ENCODE measurements at places on chromosomes 16 and 17.

GRCh38 chr16:47470211-47470610, 9.1 kb downstream of the PHKB start:
- DNase-seq: no peak

DNA sequence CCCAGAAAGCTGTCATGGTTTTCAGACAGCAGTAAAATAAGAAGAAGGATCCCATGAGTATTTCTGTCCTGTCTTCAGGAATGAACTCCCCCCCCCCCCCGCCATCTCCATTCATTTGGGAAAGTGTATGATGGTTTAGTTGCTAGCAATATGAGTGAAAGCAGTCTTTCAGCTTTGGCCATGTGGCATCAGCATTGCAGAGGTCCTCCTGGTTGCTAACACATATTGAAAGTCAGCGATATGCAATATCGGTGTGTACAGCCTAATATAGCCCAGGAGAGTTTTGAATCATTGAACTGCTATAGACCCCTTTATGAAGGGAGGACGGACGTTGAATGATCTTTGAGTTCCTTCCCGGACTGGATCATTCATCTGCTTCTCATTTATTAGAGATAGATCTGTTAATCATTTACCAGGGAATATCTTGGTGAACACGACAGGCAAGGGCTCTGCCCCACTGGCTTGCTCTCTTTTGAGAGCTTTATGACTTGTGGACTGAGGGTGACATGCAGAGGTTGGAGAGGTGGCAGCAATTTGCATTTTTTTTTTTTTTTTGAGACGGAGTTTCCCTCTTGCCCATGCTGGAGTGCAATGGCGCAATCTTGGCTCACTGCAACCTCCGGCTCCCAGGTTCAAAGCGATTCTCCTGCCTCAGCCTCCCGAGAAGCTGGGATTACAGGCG, 25.2 kb downstream of the DEF8 start:
- no peak for DNase-seq

GRCh38 chr17:43772877-43773648, 5.7 kb downstream of the DUSP3 start:
- peak; percentile 18 for DNase-seq

DNA sequence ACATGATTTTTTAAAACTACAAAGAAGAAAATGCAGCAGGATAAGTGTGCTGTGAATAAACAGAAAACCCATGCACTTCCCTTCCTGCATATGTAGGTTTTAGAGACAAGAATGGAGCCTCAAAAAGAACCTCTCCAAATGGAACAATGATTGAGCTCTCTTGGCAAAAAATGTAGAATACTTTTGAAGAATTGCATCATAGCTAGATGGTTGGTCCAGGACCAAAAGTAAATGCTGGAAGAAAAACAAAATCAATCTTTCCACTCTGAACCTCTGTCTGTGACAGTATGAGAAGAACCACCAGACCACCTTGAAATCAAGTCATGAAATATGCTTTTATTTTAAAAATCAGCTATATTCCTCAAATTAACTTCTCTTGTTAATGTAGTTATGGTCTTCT, 17.5 kb downstream of the HELZ start:
- DNase-seq: no peak

- DNase-seq: no peak
Observed at GRCh38 chr17:62680541-62681052, 53.1 kb downstream of the MRC2 start.

DNA sequence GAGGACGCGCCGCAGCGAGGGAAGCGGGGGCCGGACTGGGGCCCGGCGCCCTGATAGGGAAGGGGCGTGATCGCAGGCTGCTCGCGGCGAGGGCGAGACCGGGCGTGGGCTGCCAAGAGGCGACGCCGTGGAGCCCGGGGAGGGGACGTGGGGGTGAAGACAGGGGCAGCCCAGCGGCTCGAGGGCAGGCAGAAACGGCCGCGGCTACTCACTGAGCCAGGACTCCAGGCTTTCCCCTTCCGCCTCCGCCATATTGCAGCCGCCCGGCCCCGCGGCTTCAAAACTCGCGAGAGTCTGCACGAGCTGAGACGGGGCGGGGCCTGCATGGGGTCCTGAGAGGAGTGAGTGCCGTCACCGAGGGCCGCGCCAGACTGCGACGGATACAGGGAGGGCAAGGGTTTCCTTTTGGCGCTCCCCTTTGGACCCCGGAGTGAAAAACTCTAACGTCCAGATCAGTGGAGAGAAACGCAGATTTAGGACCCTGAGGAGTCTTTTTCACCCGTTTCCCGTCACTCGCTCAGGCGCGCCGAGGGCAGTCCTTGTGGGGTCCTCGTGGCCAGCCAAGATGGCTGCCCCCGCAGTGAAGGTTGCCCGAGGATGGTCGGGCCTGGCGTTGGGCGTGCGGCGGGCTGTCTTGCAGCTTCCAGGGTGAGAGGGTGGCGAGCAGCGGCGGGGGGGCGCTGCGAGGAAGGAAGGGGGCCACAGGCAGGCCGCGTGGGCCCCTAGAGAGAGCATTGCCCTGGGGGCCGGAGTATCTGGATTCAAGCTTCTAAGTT, at the start of the genes GGA3 and MRPS7:
Gene GGA3 (minus strand): TSS at position 271 of the 776 bp plus-strand sequence. CDS start 19 bp downstream, at position 252.
Gene MRPS7 (plus strand): TSS at position 544 of the 776 bp plus-strand sequence. CDS start 22 bp downstream, at position 566.
- peak; percentile 97 for DNase-seq

GRCh38 chr17:55319933-55320593, 55.3 kb downstream of the HLF start:
- DNase-seq: no peak

DNA sequence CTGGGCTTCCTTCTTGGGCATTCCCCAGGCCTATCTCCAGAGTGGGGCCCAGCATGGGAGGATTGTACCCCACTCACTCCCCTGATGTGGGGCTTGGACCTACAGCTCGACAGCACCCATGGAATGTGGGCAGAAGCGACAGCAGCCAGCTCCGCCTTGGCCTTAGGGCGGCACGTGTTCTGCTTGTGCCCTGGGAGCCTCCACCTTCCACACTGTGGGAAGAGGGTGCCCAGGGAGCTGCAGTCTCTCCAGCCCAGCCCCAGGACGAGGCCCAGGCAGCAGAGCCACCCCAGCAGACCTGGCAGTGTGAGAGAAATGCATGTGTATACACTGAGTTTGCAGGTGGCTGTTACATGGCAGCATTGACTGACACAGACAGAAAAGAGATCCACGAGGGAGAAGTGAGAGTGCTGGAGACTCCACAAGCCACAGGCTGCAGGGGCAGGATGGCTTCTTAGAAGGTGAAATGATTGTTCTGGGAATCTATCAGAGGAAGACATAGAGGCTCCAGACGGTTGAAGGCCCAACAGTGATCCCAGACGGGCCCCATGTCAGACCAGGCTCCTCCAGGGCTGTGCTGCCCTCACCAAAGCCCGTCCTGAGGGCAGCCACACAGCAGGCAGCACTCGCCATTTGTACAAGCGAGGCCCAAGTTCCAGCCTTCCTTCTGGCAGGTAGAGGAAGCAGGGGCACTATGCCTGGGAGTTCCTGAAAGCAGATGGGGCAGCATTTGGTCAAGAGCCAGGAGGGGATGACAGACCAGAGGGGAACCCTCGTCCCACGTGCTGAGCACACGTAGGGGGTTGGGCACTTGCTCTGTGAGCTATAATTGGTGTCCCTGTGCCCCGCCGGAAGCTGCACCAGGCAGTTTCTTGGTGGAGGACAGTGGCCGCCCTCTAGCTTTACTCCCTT, 2.8 kb upstream of the DNASE1 start:
- DNase-seq: no peak

- DNase-seq: peak; percentile 79
Observed at GRCh38 chr17:61144617-61145564, 254.8 kb upstream of the TBX2 start.

DNA sequence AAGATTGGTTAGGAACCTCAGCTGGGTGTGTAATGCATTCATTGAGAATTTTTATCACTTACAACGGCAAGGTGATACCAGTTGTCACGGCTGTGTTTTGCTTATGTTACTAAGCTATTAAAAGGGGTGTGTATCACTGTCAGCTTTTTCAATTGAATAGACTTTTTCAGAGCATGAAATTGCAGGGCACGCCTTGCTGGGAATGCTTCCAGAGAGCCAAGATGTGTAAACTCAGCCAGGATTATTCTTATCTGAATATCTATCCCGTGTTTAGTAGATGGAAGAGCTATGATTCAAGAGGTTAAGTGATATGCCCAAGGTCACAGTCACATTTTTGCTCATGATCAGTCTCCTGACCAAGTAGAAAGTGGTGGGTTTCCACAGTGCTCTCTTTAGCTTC, 6.6 kb upstream of the TEKT3 start:
- DNase-seq: no peak

DNA sequence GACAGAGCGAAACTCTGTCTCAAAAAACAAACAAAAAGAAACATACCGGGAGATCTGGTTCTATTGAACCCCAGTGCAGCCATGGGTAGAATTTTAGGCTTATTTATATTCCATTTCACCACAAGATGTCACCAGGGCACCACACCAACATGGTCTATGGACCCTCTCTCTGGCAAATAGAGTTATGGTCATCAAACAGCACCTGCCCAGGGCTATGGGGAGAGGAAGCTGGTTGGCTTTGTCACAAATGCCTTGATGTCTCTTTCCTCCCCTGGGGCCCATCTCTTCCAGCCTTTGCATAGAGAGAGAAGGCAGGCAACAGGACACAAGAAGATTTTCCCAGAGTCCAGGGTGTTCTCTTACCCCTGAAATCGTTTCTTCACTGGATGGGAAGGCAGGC, 128.4 kb downstream of the WWOX start:
- DNase-seq: peak; percentile 1

- no peak for DNase-seq
Observed at GRCh38 chr17:27552276-27552732, 78.7 kb upstream of the LGALS9 start.

- DNase-seq: peak; percentile 35
Observed at GRCh38 chr16:24178496-24178895, 77.6 kb upstream of the CACNG3 start.

- no peak for DNase-seq
Observed at GRCh38 chr17:55783684-55784245, 32.9 kb downstream of the PCTP start.

- DNase-seq: no peak
Observed at GRCh38 chr17:64064331-64064730, 43.9 kb upstream of the ICAM2 start.

DNA sequence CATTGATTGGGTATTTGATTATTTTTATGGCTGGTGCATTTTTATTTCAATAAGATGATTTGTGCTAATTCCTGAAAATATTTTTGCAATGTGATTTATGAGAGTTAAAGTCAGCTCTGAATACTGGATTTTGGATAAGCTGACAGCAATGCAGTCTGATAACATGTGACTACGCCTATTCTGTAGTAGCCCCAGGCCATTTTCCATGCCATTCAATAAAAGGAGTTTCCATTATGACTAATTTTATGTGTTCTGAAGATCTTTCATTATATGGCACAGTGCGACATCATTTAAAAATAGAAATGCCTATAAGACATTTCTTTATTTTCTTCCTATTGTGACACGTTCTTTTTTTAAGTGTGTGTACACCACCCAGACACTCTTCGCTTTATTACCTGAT, 46.3 kb downstream of the KCNJ2 start:
- no peak for DNase-seq

DNA sequence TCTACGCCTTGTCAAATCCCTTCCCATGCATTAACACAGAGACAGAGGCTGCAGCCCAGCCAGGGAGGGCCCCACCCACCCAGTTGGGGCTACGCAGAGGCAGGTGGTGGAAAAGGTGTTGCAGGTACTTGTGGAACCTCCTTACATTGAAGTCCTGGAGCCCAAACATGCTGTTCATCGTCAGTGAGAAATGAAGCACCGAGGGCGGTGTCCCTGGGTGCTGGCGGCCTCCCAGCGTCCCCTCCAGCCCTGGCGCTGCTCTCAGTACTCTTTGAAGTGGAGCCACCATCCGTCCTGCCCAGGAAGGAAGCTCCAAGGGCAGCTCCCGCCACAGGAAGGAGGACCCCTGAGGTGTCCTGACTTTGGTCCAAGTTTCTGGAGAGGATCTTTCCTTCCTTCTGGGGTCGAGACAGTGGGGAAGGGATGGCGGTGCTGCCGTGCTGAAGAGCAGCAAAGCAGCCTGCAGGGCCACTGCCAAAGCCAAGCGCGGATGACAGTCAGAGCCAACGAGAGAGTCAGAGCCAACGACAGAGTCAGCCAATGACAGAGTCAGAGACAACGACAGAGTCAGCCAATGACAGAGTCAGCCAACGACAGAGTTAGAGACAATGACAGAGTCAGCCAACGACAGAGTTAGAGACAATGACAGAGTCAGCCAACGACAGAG, 23.4 kb downstream of the LMF1 start:
- DNase-seq: no peak

- DNase-seq: no peak
Observed at GRCh38 chr17:31152271-31152670, 57.5 kb downstream of the NF1 start.

DNA sequence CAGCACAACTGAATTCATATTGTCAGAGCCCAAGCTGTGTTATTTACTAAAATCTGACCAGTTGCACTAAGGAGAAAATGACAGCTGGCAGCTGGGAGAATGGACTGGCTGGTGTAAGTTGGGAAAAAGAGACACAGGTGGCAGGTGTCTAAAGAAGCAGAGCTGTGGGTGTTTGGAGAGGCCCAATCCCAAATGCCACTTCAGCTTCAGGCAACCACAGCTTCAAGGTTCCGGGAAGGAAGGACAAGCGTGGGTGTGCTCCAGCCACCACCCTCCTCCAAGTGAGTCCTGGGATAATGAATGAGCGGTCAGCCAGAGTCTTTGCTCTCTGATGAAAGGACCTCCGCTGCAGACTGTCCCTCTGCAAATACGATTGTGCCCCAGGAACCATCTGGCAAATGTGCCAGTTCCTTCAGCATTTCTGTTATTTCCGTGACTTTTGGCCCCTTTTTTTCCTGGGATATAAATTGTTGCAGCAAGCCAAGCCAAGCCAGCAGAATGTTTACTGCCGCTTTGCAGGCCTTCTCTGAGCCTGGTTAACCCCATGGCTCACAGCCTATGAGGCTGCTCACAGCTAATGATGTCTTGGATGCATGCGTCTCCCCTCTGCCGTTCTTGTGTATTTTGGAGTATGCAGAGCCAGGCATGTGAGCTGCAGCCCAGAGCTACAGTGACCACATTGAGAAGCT, 9.5 kb upstream of the RHBDL3 start:
- no peak for DNase-seq

DNA sequence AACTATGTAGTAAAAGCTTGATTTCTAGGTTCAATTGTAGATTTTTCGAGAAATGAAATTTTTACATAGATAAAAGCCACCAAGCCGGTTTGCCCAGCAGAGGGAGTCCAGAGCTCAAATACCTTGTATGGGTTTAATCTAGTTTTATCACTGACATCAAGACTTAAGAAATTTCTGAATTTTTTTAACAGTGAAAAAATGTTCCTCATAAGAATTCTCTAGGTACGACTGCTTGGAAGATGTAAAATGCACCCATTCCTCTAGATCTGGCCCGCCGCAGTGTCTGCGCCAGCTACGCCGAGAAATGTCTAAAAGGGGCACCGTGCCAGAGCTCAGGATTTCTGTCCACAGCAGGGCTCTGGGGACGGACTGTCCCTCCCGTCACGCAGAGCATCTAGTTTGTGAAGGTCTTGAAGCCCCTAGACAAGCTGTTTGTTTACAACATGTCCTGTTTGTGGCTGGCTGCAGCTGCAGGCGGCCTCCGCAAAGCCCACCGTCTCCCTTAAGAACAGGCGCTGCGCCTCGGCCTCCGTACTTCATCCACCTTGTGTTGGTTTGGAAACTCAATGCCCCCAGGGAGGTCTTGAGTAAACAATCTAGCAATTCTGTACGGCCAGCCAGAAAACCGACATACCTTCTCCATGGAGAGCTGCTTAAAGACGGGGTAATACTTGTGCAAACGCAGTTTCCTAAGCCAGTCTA, 24.8 kb downstream of the MAP1LC3B start:
- peak; percentile 25 for DNase-seq
